Retina (tissue), 1 donor: ENCODE measurements at places on chromosomes 5 and 9.

DNA sequence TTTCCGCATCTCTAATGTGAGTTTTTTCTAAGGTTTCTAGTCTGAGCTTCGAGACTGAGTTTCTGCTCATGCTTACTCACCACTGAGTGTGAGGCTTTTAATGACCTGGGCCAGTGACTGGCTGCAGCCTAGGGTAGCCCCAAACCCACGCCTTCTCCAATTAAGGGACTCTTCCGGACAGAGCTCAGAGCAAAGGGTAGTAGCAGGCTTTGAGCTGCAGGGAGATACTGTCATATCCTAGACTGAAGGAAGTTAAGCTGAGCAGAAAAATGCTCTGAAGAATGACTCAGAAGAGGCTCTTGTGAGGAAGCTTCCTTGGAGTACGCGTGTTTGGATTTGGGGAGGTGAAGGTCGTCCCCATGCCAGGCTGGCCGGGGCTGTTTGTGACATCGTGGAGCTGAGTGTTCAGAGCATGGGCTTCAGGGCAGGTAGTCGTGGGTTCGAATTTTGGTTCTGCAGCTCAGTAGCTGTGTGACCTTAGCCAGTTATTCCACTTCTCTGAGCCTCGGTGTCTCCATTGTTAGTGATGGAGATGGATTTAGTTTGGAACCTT lies 3.5 kb downstream of the USP20 start:
- no peak for DNase-seq

DNA sequence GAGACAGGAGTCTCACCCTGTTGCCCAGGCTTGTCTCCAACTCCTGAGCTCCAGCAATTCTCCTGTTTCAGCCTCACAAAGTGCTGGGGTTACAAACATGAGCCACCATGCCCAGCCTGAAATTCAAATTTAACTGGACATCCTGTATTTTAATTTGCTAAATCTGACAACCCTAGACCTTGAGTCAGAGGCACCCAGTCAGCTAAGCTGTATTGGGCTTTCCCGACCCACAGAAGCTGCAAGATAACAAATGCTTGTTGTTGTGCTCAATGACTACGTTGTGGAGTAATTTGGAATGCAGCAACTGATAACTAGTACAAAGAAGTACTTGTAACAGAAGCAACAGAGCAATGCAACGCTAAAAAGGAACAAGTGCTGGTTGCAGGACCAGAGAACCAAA lies 533.1 kb downstream of the NTRK2 start:
- no peak for DNase-seq

GRCh38 chr5:476102-476813 lies 33.3 kb downstream of the EXOC3 start:
- DNase-seq, result no peak

DNA sequence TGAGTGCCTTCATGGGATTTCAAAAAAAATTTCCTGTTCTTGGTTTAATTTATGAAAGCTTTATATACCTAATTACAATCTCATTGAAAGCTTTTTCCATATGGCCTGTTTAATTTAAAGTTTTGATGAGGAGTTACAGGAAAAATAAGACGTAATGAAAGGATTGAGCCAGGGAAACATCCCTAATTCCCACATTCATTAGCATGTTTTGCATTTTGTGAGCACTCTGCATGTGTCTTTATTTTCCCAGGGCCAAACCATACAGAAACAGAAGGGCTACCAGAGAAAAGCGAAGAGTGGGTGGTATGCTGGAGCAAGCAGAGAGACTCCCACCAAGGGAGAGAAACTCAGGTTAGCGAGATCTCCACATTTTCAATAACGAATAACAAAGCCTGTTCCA lies 20.3 kb upstream of the LECT2 start:
- DNase-seq, result no peak

DNA sequence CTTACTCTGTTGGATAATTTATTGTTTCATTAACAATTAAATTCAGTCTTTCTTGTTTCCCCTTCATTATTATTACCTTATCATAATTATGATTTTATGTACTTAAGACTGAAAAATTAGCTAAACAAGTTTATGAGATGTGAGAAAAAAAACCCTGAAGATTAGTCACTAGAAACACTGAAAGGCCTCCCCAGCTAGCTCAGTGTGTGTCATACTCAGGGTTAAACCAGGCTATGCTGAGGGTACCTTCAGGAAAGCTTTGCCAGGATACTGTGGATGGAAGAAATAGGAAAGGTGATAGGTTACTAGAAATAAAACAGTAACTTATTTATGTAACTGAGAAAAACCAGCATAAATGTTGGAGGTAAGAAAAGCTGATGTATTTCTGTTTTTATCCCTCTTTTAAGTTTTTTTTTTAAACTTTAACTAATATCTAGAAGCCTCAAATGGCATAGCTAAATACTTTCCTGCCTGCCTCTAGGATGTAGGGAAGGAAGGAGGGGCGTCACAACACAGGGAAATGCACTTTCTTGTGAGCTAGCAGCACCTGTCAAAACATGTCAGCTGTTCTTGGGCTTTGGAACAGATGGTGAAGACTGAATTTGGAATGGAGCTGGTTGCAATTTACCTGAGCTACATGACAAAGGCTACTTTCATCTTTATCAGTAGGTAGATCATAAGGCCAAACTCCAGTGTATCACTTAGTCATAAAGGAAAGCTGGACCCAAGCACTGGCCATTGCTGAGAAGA lies 24.2 kb downstream of the NMRK1 start:
- no peak for DNase-seq

GRCh38 chr9:104506565-104506964 lies 2.5 kb downstream of the OR13F1 start:
- DNase-seq, result no peak

DNA sequence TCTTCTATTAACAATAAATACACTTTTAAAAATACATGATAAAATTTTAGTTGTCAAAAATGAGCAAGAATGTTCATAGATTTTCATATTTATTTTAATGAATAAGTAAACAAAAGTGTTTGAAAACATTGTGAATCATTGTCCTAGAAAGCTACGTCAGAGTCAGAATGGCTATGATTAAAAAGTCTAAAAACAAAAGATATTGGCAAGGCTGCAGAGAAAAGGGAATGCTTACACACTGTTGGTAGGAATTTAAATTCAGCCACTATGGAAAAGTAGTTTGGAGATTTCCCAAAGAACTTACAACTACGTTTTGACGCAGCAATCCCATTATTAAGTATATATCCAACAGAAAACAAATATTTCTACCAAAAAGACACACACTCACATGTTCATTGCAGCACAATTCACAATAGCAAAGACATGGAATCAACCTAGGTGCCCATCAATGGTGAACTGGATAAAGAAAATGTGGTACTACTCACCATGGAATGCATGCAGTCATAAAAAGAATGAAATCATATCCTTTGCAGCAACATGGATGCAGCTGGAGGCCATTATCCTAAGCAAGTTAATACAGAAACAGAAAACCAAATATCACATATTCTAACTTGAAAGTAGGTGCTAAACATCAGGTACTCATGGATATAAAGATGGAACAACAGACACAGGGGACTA lies 49.2 kb upstream of the FBXL17 start:
- no peak for DNase-seq

DNA sequence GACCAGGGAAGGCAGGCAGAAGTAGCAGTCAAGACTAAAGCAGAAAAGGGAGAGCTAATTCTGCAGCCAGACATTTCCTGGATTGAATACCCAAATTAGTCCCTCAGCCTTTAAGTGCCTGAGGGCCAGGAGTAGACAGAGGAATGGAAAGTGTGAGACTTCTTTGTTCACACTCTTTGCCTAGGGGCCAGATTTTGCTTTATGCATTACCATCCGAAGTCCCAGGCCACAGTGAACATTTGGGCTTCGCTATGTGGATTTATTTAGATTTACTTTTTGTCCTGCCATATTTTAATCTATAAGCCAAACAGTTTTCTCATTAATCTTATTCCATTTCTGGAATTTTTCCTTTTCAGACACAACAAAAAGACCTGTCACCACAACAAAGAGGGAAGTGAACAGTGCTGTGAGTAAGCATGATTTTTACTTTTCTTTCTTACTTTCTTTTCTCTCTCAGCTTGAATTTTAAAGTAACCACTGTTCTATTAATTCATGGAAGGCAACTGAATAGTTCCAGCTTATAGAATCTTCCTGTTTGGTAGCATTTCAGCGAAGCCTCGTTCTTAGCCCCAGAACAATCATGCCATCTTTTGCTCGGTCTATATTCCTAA lies 52.6 kb downstream of the PDCD1LG2 start:
- no peak for DNase-seq

- no peak for DNase-seq
Observed at GRCh38 chr5:76162335-76162734, 79.2 kb downstream of the SV2C start.

GRCh38 chr5:103010168-103010567 lies 109.8 kb downstream of the GIN1 start:
- DNase-seq, result no peak

GRCh38 chr5:124477577-124477976 lies 268.9 kb downstream of the ZNF608 start:
- no peak for DNase-seq
